ENCODE measurements at places on chromosomes 16 and 17. TPM values are rescaled to one million over a fixed set of nuclear protein-coding genes. Genes with fewer than 3 reads are reported as not detected.

DNA sequence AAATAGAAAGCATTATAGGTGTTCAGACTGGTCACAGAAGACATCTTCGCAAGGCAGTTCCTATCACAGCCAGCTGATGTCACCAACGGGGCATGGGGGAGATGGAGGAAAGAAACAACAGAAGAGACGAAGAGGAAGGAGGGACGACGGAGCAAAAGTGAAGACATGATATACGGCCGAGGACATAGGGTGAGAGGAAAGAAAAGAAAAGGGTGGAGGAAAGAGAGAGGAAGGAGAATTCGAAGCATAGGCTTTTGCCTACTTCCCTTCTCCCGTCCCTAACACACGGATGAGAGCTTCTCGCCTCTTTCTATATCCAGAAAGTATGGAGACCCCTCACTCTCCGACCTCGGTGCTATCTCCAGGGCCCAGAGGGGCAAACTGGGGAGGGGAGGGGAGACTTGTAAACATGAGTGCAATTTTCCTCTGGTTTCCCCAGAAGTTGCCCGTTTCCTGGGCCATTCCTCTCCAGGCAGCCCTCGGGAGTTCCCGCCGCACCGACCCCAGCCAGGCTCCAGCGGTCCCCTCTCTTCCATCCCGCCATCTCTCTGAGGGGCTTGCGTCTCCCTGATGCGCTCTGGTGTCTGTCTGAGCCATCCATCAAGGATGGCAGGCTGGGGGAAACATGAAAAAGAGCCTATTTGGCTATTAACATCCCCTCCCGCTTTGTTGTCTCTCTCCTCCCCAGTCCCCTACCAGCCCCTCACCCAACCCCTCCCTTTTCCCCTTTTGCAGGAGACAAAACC lies 26.0 kb downstream of the COPZ2 start:
- DNase-seq = peak; percentile 83

GRCh38 chr16:71746442-71747046 lies 22.0 kb upstream of the PHLPP2 start:
- peak; percentile 54 for DNase-seq

GRCh38 chr16:23452221-23452571 lies 793 bp downstream of the COG7 start:
- no peak for DNase-seq

DNA sequence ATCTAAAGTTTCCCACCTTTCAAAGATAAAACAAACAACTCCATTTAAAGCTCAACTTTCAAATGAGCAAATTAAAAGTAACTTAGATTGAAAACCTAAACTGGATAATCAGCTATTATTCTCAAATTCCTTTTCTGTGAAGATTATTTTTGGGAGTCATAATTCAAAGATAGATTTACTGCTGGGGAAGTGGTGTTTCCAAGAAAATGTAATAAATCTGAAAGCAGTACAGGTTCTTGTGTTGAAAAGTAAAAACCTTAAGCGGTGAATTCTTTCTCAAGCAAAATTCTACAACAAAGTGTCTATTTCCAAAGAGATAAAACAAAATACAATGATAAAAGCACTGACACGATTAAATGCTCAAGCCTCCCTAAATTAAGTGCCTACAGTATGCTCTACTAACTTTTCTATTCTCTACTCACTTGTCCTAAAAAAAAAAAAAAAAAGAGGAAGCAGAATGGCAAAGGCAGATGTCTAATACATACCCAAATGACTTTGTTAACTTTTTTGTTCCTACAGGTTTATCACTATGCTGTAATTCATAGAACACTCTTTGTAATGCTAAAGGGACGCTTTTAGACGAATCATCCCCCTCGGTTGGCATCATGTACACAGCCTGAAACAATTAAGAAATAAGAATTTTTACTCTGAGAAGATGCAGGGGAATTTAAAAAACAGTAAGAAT lies 34.5 kb downstream of the LITAFD start:
- no peak for DNase-seq

Gene TTLL6
- 0.81 TPM for total RNA-seq

Gene RUNDC3A
- 0.34 TPM for total RNA-seq

- no peak for DNase-seq
Measured at GRCh38 chr17:16929035-16929680, 42.8 kb downstream of the TNFRSF13B start.

- no peak for DNase-seq
Measured at GRCh38 chr17:17491546-17491988, 4.6 kb downstream of the RASD1 start.

GRCh38 chr17:73200476-73200875 lies 7.6 kb downstream of the COG1 start:
- no peak for DNase-seq

- DNase-seq = no peak
Measured at GRCh38 chr16:86122681-86123342, 223.8 kb downstream of the IRF8 start.

Gene P2RX1
- 0.23 TPM for total RNA-seq

GRCh38 chr16:88697831-88698615 lies 8.2 kb downstream of the RNF166 start:
- DNase-seq = peak; percentile 40

GRCh38 chr16:67964477-67965131 lies 3.8 kb downstream of the SLC12A4 start:
- DNase-seq = no peak

Gene SSTR5
- total RNA-seq = 0.23 TPM

Data from Caco-2 (cell line).